Left ventricle myocardium inferior (tissue), 1 donor: ENCODE measurements at places on chromosomes 2 and 18. TPM values are rescaled to one million over a fixed set of nuclear protein-coding genes. Genes with fewer than 3 reads are reported as not detected.

DNA sequence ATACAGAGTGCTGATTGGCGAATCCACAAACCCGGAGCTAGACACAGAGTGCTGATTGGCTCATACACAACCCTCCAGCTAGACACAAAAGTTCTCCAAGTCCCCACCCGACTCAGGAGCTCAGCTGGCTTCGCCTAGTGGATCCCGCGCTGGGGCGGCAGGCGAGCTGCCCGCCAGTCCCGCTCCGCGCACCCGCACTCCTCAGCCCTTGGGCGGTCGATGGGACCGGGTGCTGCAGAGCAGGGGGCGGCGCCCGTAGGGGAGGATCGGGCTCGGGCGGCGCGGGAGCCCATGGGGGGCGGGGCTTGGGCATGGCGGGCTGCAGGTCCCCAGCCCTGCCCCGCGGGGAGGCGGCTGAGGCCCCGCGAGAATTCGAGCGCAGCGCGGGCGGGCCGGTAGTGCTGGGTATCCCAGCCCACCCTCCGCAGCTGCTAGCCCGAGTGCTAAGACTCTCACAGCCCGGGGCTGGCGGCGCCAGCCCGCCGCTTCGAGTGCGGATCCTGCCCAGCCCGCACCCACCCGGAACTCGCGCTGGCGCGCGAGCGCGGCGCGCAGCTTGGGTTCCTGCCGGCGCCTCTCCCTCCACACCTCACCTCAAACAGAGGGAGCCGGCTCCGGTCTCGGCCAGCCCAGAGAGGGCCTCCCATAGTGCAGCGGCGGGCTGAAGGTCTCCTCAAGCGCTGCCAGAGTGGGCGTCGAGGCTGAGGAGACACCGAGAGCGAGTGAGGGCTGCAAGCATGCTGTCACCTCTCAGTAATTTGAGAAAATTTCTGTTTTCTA lies 75.5 kb upstream of the ATP5MC3 start:
- DNase-seq = no peak

DNA sequence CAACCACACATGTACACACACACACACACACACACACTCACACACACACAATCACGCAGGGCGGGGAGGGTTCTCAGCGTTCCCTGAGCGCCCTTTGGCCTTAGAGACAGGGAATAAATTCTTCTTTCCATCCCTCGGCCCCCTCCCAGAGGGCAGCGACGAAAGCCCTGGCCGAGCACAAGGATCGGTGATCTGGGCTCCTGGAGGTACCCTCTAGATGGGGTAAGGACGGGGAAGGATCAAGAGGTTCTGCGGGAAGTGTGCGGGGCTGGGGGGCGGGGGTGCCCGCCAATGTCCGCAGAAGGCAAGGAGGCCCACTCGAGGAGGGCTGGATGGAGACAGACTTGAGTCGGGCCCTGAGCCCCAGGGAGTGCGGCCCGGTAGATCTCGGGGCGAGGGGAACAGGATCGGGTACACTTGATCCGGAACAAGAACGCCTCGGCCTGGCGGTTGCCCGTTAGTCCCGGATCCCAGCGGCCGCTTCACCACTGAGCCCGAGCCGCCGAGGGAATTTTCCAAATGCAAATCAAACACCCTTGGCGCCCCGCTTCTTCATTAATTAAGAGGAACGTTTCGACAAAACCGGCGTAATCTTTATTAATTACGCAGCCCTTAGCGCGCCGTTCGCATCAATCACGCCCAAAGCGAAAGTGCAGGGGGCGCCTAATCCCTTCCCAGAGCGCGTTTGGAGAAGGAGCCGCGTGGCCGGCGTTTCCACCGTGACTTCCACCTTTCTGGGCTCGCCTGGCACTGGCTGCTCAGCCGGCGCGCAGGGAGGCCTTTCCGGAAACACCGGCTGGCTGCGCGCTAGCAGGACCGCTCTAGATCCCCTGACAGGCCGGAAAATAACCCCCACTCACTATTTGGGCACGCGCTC lies 7.0 kb upstream of the PAX3 start:
- DNase-seq = no peak

The NAB1 gene
- 30.2 TPM for total RNA-seq

DNA sequence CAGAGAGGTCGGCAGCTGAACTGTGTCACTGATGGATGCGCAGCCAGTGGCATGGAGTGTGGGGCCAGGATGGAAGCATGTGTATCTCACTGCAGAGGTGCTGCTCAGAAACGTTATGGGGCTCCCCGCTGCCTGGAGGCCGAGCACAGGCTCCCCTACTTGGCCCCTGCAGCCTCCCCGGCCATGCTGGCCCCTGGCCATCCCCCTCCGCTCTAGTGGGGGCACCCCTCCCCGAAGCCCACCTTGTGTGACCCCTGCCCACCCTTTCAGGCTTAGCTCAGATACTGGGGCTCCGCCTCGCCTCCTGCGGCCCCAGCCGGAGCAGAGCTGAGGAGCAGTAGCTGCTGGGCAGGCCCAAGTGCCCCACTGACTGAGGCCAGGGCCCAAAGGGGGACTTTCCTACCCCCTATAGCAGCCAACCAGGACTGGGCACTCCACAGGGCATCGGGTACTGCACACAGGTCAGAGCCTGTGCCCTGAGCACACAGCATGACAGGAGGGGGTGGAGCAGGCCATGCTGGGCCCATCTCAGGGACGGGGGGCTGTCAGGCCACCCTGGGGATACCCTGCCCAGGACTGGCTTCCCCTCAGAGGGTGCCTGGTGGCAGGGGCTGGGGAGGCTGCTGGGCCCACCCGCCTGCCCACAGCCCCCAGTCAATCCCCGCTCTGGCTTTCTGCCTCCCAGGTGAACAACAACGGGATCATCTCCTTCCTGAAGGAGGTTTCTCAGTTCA lies 31.3 kb downstream of the SNED1 start:
- no peak for DNase-seq

The TWSG1 gene
- 12.1 TPM for total RNA-seq

The ANKZF1 gene
- total RNA-seq = 29.8 TPM

GRCh38 chr18:72530622-72531021 lies 13.5 kb downstream of the CBLN2 start:
- no peak for DNase-seq

GRCh38 chr18:32310774-32311173 lies 120.9 kb downstream of the MEP1B start:
- DNase-seq = no peak
